ENCODE measurements at places on chromosomes 2 and 18.

GRCh38 chr2:237432484-237433092, 18.6 kb upstream of the COL6A3 start:
- no peak for DNase-seq

GRCh38 chr2:111244864-111245263, 124.2 kb downstream of the BCL2L11 start:
- DNase-seq, result no peak

GRCh38 chr2:26184555-26185303, 11.8 kb downstream of the GAREM2 start:
- no peak for DNase-seq

- no peak for DNase-seq
Measured at GRCh38 chr2:148531235-148531634, 113.3 kb upstream of the EPC2 start.

DNA sequence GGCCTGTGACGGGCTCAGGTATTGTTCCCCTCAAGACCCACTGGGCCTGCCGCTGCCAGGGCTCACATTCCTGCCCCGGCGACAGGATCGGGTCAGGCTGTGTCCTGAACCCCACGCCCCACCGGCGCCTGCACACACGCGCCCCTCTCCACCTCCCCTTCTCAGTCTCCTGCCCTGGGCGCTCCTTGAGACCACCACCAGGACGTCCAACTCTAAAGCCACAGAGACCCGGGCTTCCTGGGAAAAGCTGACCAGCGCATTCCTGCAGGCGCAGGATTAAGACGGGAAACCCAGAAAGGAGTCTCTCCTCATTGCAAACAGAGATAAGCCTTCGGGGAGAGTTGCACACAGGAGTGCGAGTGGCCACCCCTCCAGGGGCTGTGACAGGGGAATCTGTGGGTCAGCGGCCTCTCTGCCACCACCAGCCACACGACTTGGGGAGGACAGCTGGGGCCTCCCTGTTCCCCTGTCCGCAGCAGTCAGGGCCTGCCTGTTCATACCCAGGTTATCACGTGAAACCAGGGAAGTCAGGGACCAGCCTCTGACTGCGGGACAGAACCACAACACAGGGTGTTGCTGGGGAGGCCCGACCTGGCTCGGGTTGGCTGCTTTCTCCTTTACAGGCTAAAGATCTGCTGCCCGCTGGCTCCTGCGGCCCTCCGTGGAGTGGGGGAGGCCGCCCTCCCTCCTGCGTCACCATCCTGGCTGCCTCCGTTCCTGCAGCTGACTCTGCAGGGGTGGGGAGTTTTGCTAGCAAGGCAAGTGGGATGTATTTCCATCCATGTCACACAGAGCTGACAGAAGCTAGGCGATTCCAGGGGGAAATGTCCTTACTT, 88.8 kb downstream of the ZCCHC2 start:
- no peak for DNase-seq

DNA sequence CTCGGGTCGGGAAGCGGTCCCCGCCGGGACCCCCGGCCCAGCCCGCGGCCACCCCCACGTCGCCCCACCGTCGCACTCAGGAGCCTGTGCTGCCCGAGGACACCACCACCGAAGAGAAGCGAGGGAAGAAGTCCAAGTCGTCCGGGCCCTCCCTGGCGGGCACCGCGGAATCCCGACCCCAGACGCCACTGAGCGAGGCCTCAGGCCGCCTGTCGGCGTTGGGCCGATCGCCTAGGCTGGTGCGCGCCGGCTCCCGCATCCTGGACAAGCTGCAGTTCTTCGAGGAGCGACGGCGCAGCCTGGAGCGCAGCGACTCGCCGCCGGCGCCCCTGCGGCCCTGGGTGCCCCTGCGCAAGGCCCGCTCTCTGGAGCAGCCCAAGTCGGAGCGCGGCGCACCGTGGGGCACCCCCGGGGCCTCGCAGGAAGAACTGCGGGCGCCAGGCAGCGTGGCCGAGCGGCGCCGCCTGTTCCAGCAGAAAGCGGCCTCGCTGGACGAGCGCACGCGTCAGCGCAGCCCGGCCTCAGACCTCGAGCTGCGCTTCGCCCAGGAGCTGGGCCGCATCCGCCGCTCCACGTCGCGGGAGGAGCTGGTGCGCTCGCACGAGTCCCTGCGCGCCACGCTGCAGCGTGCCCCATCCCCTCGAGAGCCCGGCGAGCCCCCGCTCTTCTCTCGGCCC, 13.6 kb downstream of the SPEG start:
- DNase-seq, result no peak

GRCh38 chr2:150937030-150937429, 324.6 kb downstream of the RBM43 start:
- DNase-seq, result no peak

DNA sequence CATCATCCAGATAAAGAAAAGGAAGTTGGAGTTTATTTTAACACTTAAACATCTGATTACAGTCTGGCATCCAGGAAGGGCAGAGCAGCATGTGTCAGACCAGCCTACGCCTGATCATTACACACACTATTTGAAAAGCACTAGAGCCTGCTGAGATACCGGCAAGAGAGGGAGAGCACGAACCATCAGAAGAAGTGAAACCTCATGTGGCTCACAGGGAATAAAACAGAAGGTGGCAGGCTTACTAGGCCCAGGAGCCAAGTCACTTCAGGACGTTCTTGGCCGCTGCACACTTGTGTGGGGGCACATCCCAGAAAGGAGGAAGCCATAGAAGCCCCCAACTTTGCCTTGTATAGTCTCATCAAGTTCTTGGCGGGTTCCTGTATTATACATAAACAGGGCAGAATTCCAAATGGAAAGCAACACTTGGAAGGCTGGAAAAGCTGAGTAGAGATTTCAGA, 105.5 kb downstream of the UGGT1 start:
- DNase-seq, result no peak

- no peak for DNase-seq
Measured at GRCh38 chr2:20172273-20173055, 52.5 kb downstream of the SDC1 start.

- DNase-seq, result no peak
Measured at GRCh38 chr2:96930351-96931010, 55.9 kb downstream of the FAM178B start.

All from D721Med (cell line).